GM06990 (cell line): ENCODE measurements at places on chromosomes 16 and 17.

GRCh38 chr17:57902800-57903759, 52.1 kb downstream of the CUEDC1 start:
- peak; percentile 78 for DNase-seq

DNA sequence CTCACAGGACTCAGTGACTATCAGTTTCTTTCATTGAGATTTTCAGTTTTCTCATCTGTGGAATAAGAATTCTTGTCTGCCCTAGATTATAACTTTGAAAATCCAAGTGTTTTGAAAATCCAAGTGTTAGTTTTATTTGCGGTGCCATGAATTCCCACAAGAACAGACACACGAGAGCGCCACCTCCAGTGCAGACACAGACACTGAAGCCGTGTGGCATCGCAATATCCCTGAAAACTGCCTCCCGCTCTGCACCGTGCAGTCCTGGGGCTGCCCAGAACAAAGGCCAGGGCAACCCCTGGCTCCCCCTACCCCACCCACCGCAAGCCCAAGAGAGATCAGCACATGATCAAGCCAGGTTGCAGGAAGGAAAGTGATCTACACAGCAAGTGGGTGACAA, 229.5 kb upstream of the ASIC2 start:
- no peak for DNase-seq

DNA sequence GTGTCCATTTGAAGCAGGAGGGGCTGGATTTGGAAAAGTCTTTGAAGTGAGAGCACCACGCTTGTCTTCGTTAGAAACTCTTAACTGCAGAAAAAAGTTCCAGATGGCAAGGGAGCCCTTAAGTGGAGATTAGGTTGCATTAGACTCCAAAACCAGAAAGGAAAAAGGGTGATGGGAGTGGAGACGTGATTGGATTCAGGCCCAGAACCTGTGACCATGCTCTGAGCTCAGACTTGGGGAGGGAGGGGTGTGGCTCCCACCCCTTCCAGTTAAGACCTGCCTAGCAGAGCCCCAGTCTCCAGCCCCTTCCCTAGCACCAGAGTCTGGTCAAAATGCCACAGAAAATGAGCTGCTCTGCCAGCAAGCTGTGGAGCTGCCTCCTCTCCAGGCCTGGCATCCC, 6.4 kb upstream of the LGALS9 start:
- no peak for DNase-seq

GRCh38 chr17:76232342-76232741, 8.0 kb downstream of the RNF157 start:
- DNase-seq: no peak

- no peak for DNase-seq
Observed at GRCh38 chr16:52825892-52826291, 226.8 kb downstream of the CHD9NB start.

GRCh38 chr16:11353158-11353557, 7.9 kb downstream of the RMI2 start:
- no peak for DNase-seq

DNA sequence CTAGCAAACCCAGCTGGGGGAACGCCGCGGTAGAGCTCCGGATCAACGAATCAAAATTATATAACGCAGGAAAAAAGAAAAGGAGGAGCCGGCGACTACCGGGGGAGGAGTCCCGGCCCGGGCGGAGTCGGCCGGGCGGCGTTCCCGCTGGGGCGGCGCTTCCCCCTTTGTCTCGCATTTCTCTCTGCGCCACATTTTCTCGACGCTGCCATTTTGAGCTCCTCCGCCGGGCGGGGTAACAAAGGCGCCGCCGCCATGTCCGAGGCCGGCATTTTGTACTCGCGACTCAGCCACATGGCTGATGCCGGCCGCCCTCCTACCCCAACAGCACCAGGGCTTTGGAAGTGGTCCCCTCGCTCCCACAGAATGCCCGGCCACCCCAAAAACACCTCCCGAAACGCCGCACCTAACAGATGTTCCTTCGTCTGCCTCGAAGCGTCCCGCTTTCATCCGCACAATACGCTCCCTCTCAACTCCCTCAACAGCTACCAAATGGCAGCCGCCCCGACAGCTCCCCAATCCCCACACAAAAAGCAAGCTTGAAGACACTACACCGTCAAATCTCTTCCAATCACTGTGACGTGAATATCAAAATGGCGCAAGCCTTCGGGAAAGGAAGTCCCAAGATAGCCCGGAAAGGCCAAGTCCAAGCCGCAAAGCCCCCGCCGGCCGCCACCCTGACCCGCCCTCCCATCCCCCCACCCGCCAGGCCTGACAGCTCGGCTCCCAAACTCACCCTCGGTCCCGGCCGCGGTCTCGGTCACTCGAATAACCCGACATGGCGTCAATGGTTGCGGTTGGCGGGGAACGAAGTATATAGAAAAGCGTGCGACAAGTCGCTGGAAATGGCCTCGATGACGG, 519 bp downstream of the DDX5 start:
- DNase-seq: peak; percentile 88

- no peak for DNase-seq
Observed at GRCh38 chr17:50908860-50909764, 43.0 kb upstream of the TOB1 start.

DNA sequence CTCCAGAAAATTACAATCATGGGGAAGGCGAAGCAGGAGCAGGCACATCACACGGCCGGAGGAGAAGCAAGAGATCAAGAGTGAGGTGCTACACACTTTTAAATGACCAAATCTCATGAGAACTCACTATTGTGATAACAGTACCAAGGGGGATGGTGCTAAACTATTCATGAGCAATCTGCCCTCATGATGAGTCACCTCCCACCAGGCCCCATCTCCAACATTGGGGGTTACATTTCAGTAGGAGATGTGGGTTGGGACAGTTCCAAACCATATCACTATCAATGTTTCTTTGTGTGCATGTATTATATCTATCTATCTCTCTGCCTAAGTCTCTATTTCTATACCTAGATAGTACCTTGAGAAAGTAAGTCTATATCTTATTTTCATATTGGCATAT, 724.8 kb downstream of the CDH11 start:
- DNase-seq: no peak

- DNase-seq: no peak
Observed at GRCh38 chr16:69089091-69089910, 16.2 kb upstream of the HAS3 start.
